Kidney capillary endothelial cell (primary cell): ENCODE measurements at places on chromosomes 12 and 14.

GRCh38 chr12:6376079-6376869, 911 bp upstream of the SCNN1A start:
- peak; percentile 41 for DNase-seq

DNA sequence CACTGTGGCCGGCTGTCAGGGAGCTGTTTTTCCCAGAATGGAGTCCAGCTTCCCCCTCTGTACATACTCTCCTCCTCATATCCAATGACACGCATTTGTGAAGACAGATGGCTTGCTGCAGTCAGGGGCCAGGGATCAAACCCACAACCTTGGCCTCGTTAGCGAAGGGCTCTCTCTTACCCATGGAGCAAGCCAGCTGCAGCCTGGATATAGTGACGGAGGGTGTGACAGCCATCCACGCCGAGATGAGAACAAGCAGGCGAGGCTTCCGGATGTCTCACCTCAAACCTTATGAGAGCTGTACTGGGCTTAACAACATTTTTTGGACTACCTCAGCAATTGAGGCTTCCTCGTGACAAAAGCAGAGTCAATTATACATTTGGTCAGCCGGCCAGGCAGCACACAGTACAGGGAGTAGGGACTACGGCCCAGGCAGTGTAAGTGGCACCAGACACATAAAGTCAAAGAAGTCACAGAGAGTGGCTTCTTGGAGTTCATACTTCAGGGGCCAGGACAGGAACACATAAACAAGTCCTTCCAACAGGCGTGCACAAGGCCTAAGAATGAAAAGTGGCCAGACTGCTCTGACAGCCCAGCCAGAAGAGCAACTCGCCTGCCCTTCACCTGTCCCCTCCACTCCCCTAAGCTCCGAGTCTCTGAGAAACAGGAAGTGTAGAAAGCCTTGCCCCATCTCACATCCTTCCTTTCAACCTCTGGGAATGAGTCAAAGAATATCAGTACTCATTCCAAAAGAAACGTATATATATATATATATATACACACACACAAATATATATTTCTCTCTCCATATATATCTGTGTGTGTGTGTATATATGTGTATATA, 115.1 kb downstream of the TTC7B start:
- peak; percentile 28 for DNase-seq

- no peak for DNase-seq
These were observed 50.9 kb downstream of the RFLNA start for GRCh38 chr12:124345795-124346194.

- DNase-seq, result no peak
These were observed 52.9 kb downstream of the C12orf42 start for GRCh38 chr12:103442822-103443221.

- DNase-seq, result no peak
These were observed 304.5 kb downstream of the RAD51B start for GRCh38 chr14:68124050-68124449.

DNA sequence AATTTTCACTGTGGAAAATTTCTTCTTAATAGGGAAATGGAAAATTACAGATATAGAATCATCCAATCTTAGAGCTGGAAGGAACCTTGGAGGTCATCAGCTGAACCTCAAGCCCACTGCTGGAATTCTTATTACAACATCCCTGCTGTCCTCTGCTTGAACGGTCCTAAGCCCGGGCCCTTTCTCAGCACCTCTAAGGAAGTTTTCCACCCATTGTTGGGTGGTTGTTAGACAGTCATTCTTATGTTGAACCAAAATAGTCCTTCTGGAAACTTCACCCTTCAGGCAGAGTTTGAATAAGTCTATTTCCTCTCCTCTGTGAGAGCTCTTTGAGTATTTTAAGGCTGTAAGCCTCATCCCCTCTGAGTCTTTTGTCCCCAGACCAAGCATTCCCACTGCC, 70.7 kb downstream of the ZFP36L1 start:
- DNase-seq, result no peak

GRCh38 chr14:23722675-23723074, 86.5 kb downstream of the DHRS2 start:
- DNase-seq, result no peak

GRCh38 chr14:85421186-85421877, 108.6 kb upstream of the FLRT2 start:
- no peak for DNase-seq

DNA sequence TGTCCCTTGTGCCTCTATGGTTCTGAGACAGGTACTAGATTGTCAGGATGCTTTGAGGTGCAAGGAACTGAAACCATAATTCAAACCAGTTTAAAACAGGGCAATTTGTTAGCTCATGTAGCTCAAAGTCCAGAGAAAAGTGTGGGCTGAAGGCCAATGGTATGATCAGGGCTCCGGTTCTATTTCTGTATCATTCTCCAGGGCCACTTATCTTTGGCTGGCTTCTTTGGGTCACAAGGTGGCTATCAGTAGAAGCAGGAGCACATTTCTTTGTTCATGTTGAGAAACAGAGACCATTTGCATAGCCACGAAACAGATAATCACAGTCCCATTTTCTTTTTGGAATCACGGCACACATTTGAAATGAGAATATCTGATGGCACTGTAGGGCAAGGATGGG, 294.9 kb downstream of the ETNK1 start:
- DNase-seq, result no peak

DNA sequence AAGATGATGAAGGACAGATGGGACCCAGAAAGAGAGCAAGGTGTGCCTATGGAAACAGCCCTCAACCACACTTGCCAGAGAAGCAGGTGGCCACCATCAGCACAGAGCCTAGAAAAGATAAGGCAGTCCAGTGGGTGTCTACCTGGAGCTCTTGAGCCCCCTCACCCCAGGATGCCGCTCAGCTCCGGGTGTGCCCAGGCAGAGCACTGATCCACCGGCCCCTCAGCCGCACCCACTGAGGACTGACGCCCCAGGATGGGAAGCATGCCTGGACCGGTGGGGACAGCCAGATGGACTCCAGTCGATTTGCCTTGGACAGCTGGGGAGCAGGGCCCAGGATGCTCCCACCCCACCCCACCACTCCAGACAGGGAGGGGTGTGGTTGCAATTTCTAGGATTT, 15.1 kb upstream of the ZFP36L1 start:
- no peak for DNase-seq

DNA sequence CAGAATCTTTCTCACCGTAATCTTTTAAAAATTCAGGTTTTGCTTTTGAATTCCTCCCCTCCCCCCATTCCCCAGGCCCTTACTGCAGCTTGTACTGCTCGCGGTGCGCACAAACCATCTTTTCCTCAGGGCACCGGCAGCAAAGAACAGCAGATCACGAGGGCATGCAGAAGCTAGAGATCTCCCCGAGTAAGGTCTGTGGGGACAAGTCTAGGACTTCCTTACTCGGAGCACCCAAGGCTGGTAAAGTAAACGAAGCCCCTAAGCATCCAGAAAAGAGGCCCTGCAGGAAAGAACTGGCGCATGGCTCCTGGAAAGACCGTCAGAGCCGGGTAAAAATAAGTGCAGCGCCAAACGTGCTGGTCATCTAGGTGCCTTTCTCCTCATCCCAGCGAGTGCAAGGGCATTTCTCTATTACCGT, 727 bp downstream of the LDHB start:
- DNase-seq, result peak; percentile 37

GRCh38 chr12:3350432-3350831, 140.6 kb upstream of the PRMT8 start:
- no peak for DNase-seq

GRCh38 chr12:28936711-28937110, 212.4 kb upstream of the FAR2 start:
- DNase-seq, result no peak

- no peak for DNase-seq
These were observed 51.2 kb upstream of the TMPO start for GRCh38 chr12:98464190-98464589.

GRCh38 chr12:132159555-132160003, 15.3 kb downstream of the NOC4L start:
- DNase-seq, result no peak
